ENCODE measurements at places on chromosomes 11 and 22.
A peak's percentile ranks its signal among the peaks of the same experiment; 100 is the strongest.

DNA sequence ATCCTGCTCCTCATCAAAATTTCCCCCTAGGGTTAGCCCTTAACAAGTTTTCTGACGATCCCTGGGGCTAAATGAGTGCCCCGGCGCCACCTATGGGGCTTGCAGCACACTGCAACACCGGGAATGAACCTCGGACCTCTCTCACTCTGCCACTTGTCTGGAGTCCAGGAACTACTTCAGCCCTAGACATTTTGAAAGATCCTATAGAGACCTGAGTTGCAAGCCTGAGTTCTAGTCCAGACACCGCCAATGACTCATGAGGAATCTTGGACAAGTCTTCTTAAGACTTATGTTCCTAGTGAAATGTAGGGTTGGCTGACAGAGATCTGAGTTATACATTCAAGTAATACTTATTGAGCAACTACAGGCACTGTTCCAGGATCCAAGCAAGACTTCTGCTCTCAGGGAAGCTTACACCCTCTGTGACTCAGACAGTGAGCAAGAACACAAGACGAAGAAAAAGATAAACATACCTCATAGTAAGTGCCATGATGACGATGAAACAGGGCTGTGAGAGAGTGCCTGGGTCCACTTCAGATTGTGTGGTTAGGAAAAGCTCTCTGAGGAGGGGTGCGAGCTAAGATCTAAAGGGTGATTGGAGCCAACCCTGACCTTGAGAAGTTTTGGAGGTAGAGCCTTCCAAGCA, 10.2 kb upstream of the STK33 start:
- no peaks in the 10 kb centered on the region for H3K27me3 ChIP-seq
- H3K4me1 ChIP-seq, result peaks cover 9% of the 10 kb centered on the region
- H3K27ac ChIP-seq, result no peak overlapping the region
- DNase-seq, result peak; percentile 79

DNA sequence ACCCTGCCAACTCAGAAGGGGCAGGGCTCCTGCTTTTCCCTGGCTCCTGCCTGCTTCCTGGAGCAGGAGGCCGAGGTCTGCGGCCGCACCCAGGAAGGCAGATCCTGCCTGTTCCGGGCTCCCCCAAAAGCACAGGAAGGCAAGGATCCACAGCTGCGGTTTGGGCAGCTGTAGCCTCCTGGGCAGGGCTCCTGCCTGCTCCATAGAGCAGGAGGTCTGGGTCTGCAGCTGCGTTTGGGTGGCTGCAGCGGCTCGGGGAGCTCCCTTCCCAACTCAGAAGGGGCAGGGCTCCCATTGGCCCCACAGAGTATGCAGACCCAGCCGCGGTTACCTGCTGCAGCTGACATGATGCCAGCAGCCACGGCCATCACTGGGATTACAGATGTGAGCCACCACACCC, 5.5 kb downstream of the UPK2 start:
- H3K36me3 ChIP-seq, result no peaks in the 10 kb centered on the region
- no peaks in the 10 kb centered on the region for H3K4me1 ChIP-seq
- no peak for DNase-seq
- H3K27me3 ChIP-seq, result no peaks in the 10 kb centered on the region
- H3K4me3 ChIP-seq, result no peak overlapping the region
- no peak overlapping the region for H3K27ac ChIP-seq

- H3K4me3 ChIP-seq, result no peak overlapping the region
- no peaks in the 10 kb centered on the region for H3K27me3 ChIP-seq
- peaks cover 23% of the 10 kb centered on the region for H3K4me1 ChIP-seq
- no peak overlapping the region for H3K27ac ChIP-seq
- no peak for DNase-seq
- no peaks in the 10 kb centered on the region for H3K36me3 ChIP-seq
These were observed 581.3 kb downstream of the SOX6 start for GRCh38 chr11:15775015-15775541.

- no peak for DNase-seq
- H3K36me3 ChIP-seq, result peaks cover 79% of the 10 kb centered on the region
- no peak overlapping the region for H3K4me3 ChIP-seq
- no peak overlapping the region for H3K27ac ChIP-seq
- no peaks in the 10 kb centered on the region for H3K4me1 ChIP-seq
- peaks cover 13% of the 10 kb centered on the region for H3K27me3 ChIP-seq
These were observed 1188.2 kb upstream of the RAG2 start for GRCh38 chr11:37786214-37786755.

- DNase-seq, result no peak
- no peaks in the 10 kb centered on the region for H3K36me3 ChIP-seq
- peaks cover 34% of the 10 kb centered on the region for H3K4me1 ChIP-seq
These were observed 13.9 kb downstream of the CRTAM start for GRCh38 chr11:122852074-122852795.

- no peak overlapping the region for H3K27ac ChIP-seq
- H3K4me1 ChIP-seq, result no peaks in the 10 kb centered on the region
- DNase-seq, result no peak
- 0 out of 2 replicates have a peak, but pooled peaks cover 3% of the 10 kb centered on the region for H3K36me3 ChIP-seq
These were observed 14.1 kb downstream of the MS4A1 start for GRCh38 chr11:60469723-60470122.

GRCh38 chr22:24429411-24430365, 2.3 kb downstream of the ADORA2A start:
- H3K27ac ChIP-seq, result no peak overlapping the region
- no peaks in the 10 kb centered on the region for H3K36me3 ChIP-seq
- H3K4me3 ChIP-seq, result no peak overlapping the region
- DNase-seq, result no peak
- peaks cover 18% of the 10 kb centered on the region for H3K4me1 ChIP-seq
- peaks cover 16% of the 10 kb centered on the region for H3K27me3 ChIP-seq
